ENCODE measurements at places on chromosomes 16 and 17.

DNA sequence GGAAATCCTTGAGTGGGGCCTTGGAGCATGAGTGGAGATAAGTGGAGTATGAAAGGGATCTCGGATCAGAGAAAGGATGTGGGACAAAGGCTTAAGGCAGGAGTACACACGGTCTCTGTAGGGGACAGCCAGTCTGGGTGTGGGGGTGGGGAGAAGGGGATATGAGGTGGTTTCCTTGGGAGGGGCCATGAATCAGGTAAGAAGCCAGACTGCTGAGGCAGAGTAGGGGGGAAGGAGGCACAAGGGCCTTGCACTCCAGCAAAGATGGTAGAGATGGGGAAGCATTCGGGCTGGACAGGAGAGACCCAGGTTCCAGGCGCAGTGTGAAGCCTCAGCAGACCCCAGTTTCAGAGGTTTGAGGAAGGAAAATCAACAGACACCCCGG lies 1.6 kb downstream of the HSD11B2 start:
- no peak for DNase-seq

- no peak for DNase-seq
Observed at GRCh38 chr16:69199382-69199781, 12.4 kb downstream of the SNTB2 start.

GRCh38 chr17:65293584-65294180 lies 156.5 kb downstream of the RGS9 start:
- DNase-seq: no peak

- DNase-seq: no peak
Observed at GRCh38 chr17:80815151-80815681, 176.4 kb upstream of the CHMP6 start.

DNA sequence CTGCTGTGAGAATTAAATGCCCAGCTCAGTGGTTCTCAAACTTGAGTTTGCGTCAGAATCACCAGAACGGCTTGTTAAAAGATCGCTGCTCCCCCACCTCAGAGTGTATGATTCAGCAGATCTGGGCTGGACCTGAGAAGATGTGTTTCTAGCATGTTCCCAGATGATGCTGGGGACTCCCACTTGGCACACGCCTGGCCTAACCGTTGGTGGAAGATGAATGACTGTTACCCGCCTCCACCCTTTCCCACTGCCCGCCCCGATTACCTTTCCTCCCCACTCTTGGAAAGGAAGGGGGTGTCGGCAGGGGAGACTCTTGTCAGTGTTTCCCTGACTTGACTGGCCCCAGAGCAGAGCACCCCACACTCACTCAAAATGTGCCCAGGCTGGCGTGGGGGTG lies 29.3 kb upstream of the ABCC3 start:
- DNase-seq: no peak

DNA sequence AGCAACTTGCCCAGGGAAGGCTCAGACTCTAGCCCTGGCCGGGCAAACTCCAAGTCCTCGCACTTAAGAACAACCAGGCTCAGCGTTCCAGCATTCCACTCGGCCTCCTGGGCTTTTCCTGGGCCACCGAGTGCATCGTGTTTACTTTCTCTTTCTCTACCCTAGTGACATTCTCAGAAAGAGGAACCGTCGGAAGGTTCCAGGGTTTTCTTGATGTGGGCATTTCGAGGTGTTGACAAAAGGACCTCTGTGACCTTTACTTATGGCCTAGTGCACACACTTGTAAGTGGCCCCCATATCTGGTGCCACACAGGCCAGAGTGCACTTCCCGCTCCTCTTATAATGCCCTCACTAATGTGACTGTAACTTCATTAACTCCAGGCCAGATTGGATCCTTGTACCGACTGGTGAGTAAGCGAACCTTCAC lies 3.1 kb upstream of the BANP start:
- no peak for DNase-seq

- no peak for DNase-seq
Observed at GRCh38 chr16:57513371-57514102, 22.8 kb downstream of the CCDC102A start.

DNA sequence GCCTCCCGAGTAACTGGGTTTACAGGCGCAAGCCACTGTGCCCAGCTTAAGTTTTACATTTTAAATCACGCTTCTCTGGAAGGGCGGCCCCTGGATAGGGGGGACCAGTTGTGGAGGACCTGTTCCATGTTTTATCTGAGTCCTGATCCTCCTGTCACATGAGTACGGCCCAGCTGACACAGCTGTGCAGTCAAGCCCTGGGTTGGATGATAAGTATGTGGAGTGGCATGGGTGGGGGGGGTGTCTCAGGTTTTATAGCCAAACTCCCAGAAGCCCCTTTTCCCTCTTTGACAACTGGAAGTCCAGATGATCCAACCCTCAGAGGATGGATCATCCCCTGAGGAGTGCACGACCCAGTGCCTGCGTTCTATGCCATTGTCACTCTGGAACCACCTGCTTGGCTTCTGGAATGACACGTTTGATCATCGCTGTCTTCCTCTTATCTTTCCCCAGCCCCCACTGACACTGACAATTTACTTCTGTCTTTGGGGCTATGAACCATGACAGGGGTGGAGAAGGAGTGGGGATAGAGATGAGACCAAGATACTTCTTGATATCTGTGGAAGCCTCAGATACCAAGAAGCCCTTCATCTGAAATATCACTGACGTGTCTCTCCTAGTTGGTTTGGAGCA lies 191.2 kb downstream of the MSI2 start:
- no peak for DNase-seq

GRCh38 chr17:31596382-31597323 lies 205.2 kb downstream of the RAB11FIP4 start:
- DNase-seq: no peak

- DNase-seq: no peak
Observed at GRCh38 chr17:73324160-73324475, 12.3 kb upstream of the CDC42EP4 start.

DNA sequence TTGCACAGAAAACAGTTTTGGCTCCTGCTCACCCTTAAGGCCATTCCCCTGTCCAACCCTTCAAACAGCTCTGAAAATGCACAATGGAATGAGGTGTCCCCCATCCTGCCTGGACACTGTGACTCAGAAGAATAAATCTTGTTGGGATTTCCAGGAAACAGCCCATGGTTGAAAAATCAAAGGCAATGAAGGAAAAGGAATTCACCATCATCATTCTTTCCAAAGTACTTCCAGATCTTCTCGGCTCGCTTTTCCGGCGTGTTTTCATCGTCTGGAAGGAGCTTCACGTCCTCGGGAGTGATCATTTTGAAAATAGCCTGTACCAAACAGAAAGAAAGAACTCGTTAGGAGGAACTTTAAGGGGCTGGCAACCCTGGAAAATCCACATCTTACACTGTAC lies 4.3 kb downstream of the RCVRN start:
- DNase-seq: no peak

DNA sequence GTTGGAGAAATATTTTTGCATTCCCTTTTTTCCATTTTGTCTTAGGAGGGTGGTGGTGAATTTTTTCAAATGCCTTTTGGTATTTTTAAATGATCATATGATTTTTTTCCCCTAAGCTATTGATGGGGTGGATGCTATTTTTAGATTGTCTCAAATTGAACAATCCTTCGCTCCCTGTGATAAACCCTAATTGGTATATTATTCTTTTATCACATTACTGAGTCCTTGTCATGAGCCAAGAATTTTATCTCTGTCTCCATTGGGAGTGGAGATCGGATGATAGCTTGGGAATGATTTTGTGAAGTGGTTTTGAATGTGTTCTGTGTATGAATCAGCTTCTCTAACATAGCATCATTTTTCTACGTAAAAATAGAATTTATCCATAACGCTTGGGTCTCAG lies 15.4 kb downstream of the NECAB2 start:
- DNase-seq: no peak

DNA sequence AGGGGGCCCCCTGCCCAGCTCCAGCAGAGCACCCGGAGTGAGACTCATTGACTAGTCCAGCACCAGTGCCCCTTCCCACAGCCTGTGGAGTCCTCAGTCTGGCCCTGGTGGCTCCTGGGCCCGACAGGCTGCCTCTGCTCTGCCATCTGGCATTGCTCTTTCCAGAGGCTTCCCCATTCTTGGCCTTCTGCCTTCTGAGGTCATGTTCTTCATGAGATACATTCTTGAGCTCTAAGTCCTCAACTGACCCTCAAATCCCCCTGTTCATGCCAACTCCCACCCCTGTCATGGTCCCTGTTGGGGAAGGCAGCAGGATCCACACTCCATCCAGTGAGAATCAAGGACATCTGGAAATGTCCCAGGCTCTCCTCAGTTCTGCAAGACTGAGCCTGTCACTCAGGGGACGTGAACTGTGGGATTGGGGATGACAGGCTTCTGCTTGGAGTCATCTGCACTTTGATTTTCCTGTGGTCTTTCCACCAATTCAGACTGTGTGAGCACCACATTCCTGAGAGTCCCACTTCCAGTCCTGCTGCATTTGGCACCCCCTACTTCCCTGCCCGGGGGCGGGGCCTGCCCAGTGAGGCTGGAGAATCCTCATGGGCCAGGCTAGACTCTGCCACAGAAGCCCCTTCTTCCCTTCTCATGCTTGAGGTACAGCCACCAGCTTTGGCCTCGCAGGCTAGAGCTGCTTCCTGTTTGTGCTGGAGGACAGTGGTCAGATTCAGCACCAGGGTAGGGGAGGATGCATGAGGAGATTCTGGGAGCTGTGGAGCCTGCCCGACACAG lies 2.7 kb downstream of the TRPV2 start:
- no peak for DNase-seq

GRCh38 chr17:80781211-80781610 lies 210.4 kb upstream of the CHMP6 start:
- DNase-seq: no peak

DNA sequence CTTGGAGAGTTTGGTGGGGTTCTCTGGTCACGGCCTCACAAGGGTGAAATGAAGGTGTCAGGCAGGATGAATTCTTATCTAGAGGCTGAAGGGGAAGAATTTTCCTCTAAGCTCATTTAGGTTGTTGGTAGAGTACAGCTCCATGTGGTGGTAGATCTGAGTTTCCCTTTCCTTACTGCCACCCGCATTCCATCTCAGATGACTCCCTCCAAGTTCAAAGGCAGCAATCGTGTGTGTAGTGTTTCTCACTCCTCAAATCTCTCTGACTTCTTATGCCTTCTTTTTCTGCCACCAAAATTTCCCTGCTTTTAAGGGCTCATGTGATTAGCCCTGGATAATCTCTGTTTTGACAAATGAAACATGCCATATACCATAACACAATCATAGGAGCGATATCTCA lies 135.5 kb upstream of the MYOCD start:
- DNase-seq: no peak

DNA sequence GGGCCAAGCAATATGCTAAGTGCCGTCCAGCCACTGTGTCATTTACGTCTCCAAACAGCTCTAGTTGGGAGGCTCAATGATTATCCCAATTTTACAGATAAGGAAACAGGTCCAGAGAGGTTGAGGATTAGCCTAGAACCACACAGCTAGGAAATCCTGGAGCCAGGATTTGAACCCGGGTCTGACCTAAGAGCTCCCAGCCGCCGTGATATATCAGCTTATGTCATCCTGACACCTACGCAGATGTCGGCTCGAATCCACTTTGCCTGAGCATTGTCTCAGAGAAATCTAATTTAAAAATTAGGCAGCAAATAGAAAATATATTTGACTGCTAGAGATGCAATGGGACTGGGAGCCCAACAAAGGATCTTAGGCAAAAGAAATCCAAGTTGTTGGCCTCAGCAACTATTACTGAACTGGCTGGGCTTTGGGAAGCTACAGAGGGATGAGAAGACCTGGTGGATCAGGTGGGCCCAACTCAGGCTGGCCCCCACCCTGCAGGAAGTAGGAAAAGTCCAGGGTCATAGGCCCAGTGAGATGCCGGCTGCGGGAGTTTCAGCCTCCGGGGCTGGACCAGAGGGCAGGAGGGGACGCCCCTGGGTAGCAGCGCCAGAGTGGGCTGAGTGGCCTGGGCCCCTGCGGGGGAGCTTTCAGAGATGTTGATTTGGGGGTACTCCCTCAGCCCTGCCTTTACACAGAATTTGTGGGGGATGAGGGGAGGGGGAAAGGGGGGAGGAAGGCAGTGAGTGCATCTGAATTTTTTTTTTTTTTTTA lies 35.1 kb upstream of the IL21R start:
- DNase-seq: peak; percentile 32

DNA sequence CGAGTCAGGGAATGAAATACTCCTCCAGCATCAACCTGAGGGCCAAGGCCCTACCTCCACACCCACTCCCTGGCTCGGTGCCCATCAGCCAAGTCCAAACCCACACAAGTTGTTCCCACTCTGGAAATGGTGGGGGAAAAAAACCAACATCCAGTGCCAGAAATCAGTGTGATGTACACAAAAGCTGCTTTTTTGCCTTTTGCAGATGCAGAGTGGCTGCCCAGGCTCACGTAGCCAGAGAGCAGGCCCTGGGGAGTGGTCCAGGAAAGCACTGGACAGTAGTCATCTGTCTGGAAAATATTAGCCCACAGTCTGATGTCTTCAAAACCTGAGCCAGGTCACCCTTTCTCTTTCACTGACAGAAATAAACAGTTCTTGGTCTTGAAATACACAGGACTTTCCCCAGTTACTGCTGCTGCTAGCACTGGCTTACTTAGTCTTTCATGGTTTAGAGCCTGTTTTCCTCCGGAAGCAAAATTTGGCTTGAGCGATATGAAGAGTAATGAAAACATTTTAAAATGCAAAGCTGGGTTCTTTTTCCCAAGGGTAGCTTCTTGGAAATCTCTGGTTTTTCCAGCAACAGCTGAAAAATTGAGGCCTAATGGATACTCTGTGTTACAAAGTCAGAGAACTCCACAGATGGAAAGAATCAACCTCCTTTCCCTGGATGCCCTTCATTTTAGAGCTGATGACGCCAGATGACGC lies 18.2 kb upstream of the NOS2 start:
- no peak for DNase-seq

DNA sequence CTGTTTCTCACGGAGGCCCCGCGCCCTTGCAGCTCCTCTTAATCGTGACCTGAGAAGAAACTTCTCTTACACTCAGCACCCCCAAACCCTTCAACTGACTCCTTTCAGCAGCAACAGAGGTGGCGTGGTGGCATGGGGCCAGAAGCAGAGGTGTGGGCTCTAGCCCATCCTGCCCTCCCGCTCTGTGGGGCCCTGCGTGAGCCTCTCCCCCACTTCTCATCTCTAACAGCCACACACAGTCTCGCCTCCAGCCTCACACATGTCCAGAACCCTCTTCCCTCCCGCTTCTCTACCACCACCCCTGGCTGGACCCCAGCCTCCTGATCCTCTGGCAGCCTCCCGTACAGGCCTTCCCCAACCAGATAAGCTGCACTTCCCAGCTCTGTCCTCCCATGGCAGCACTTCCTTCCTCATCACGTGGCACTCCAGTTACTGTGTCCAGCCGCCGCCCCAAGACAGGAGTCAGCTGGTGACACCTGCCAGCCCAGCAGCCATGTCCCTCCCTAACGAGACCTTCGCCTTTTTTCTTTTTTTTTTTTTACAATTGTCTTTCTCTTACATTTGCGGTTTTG lies 30.5 kb downstream of the NSMCE1 start:
- DNase-seq: no peak

GRCh38 chr17:80431246-80432195 lies 16.6 kb downstream of the ENDOV start:
- DNase-seq: no peak

All from stimulated activated CD4-positive, alpha-beta T cell treated with anti-CD3 and anti-CD28 coated beads, Interleukin-12 subunit alpha, Interleukin-12 subunit beta, amount 100 ng/mL, for 24 hours (primary cell).